ENCODE measurements at places on chromosomes 5 and 9.

DNA sequence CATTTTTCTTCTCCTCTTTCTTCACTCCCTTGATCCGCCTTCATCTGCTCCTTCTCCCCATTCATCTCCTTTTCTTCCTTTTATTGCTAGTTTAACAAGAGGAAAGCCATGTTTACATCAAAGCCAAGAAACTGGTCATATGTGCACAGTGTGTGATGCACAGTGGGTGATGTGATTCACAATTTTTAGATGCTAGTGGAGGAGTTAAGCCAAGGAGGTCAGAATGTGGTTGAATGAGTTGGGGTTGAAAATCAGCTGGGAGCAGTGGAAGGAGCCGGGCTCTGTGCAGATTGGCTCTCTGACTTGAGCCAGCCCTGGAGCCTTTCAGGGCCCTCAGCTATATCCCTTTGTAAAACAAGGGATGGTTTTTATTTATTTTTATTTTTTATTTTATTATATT lies 7.3 kb downstream of the ACER2 start:
- no peak for DNase-seq

GRCh38 chr9:109245310-109245897 lies 75.5 kb downstream of the EPB41L4B start:
- no peak for DNase-seq

DNA sequence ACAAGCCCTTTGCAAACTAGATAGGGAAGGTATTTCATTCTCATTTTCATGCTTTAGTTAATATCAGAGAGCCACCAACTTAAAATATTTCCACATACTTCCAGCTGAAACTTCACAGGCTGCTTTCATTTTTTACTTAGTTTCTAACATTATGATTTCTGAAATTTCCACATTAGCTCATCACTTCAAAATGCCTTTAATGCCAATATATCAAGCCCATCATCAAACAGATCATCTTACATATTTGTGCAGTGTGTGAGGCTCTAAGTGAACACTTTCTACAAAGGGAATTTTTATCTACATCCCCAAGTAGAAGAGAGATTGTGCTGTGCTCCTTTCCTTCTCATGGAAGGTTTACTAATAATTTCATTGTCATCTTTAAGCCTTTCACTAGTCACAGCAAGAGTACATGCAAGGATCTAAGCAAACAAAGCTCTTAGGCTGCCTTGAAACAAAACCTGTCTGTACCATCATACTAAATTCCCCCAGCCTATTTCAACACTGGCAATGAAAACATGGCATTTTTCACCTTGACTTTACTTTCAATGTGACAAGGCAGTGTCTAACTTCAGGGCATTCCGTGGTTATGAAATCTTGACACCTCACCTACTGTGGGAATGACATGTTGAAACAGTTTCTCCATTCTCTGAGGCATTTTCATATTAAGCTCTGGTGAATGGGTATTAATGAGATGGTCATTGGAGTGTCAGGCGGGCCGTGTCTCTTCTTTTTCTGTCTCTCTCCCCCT lies 45.4 kb downstream of the PPP2R2B start:
- DNase-seq, result no peak

GRCh38 chr9:99947395-99947794 lies 40.9 kb downstream of the STX17 start:
- DNase-seq, result no peak

- no peak for DNase-seq
Measured at GRCh38 chr9:19429595-19429994, 20.8 kb downstream of the ACER2 start.

GRCh38 chr5:179805529-179806249 lies 977 bp downstream of the MGAT4B start:
- no peak for DNase-seq

GRCh38 chr5:165139262-165139661 lies 1633.8 kb downstream of the MAT2B start:
- DNase-seq, result no peak

- no peak for DNase-seq
Measured at GRCh38 chr9:124279531-124280175, 21.9 kb downstream of the NEK6 start.

DNA sequence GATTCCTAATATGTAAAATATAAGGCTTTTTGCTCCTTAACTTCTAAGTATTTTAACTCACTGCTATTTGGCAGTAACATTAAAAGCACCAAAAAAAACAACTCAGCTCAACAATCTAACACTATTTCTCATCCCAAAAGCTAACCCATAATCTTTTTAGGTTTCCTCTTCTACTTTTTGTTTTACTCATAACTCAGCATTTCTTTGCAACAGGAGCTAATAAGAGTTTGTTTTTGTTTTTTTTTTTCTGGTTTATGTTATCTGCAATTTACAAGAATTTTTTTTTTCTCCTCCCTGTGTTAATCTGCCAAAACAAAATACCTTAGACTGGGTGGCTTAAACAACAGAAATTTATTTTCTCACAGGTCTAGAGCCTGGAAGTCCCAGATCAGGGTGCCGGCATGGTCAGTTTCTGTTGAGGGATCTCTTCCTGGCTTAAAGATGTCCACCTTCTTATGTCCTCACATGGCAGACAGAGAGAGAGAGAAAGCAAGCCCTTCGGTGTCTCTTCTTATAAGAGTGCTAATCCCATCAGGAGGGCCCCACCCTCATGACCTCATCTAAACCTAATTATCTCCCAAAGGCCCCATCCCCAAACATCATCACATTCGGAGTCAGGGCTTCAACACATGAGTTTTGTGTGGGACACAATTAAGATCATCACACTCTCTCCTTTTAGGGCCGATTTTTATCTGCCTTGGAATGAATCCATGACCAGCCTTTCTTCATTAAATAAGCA lies 31.2 kb downstream of the ARL15 start:
- DNase-seq, result no peak
